ENCODE measurements at places on chromosomes 2 and 18.

- no peak for DNase-seq
Measured at GRCh38 chr2:72923833-72924352, 6.6 kb downstream of the EMX1 start.

GRCh38 chr18:57923611-57924010, 120.4 kb upstream of the NEDD4L start:
- no peak for DNase-seq

DNA sequence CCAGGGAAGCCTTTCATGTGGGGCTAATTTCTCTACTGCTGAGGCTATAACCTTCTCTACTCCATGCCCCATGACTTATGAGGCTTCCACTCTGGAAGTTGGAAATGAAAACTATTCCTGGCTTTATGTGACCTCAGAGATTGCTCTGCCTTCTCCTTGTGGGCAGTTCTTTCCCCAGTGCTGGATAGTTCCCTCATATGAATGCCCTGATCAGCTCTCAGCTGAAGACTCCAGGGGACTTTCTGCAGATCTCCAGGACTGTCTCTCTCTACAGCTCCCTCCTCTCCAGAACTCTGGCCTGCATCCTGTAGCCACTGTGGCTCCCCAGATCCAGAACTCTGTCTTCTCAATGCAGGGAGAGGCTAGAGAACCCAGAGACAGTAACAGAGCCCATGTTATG, 235.1 kb downstream of the SEPTIN10 start:
- DNase-seq = no peak

DNA sequence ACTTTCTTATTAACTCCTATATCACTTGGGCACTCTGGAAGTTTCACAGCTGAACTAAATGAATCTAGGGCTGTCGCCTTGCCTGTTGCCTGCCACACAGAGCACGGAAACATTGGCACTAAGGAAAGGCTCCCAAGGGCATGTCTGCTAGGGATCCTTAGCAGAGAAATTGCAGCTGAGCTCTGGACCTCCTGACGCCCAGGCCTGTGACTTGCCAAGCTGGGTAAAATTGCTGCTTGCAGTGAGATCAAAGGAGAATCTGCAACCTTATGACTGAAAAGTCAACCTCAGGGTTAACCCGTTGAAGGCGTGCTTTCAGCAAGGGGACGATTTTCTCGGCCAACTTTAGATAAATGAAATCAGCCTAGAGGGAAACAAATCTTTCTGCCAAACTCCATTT, 189.8 kb downstream of the NCK2 start:
- DNase-seq = no peak

GRCh38 chr2:170573671-170574070, 141.5 kb upstream of the SP5 start:
- no peak for DNase-seq

DNA sequence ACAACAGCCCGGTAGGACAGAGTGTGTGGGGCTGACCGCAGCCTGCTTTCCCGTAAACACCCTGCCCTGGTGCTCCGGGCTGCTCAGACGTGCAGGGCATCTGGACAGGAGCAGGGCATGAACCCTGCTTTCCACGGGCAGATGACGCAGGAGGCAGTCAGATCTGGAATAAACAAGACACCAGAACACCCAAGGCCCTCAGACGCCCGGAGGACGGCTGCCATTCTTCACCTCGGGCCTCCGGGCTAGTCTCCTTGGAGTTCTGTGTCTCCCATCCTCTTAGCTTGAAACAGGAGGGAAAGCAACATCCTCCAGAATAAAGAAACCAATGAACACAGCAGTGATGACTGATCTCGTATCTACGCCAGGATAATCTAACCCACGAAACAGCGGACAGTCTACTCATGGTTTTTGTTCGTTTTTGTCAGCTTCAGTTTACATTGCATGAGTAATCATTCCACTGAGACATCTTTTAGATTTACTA, 7.3 kb downstream of the PXDN start:
- DNase-seq = peak; percentile 85

DNA sequence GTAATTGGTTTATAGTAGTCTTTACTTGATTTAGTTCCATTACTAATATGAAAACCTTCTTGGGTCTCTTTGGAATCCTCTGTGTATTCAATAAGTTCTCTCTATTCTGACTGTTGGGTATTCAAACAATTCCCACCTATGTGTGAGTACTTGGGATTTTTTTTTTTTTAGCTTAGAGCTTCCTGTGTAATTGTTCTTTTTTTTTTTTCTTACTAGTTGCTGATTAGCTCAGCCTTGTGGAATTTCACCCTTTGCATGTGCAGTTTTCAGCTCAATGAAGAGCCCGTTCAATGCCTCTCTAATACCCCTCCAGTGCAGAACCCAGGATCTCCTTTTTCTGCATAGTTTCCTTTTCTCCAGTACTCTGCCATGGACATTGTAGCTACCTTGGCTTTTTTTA, 339.1 kb upstream of the GALNT5 start:
- DNase-seq = no peak

GRCh38 chr2:209872675-209873074, 101.0 kb downstream of the UNC80 start:
- no peak for DNase-seq

GRCh38 chr18:41690332-41691127, 264.5 kb upstream of the PIK3C3 start:
- no peak for DNase-seq

DNA sequence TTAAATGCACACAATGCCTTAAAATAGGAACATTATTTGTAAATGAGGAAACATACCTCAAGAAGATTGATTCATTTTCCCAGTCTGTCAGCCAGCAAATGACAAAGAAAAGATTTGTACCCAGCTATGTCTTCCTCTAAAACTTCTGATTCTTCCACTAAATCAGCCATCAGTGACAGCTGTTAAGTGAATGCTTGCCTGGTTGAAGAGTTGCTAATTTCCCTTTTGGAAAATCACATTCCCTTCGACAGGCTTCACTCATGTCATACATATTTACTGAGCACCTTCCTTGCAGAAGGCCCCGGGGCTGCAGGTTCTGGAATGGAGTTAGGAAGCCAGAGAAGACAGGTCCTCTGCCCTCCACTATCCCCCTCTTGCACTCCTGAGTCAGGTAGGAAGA, 112.0 kb upstream of the SLC66A3 start:
- no peak for DNase-seq

- no peak for DNase-seq
Measured at GRCh38 chr2:240244543-240244942, 104.1 kb upstream of the OTOS start.

DNA sequence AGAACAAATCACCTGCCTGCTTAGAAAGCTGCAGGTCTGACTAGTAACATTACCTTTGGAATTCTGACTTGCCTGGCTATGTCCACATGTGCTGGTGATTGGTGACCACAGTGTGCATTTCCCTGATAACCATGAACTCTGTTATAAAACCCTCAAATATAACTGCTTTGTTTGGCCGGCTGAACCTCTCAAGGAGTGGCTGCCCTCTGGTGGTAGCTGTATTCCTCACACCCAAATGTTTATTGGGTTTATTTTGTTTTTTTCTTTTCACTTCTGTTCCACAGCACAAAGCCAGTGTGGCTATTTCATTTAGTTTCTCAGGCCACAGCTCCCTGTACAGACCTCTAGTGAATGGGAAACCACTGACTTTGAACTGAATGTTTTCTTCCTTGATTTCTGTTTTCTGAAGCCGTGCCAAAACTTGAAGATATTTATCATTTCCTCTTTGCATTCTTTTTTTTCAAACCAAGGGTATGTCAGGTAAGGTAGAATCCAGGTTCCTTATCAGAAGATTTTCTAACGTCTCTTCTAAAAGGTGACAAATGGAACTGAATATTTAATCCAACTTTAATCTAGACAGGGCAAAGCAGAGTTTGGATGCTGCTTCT, 549.0 kb upstream of the VRK2 start:
- DNase-seq = peak; percentile 67

DNA sequence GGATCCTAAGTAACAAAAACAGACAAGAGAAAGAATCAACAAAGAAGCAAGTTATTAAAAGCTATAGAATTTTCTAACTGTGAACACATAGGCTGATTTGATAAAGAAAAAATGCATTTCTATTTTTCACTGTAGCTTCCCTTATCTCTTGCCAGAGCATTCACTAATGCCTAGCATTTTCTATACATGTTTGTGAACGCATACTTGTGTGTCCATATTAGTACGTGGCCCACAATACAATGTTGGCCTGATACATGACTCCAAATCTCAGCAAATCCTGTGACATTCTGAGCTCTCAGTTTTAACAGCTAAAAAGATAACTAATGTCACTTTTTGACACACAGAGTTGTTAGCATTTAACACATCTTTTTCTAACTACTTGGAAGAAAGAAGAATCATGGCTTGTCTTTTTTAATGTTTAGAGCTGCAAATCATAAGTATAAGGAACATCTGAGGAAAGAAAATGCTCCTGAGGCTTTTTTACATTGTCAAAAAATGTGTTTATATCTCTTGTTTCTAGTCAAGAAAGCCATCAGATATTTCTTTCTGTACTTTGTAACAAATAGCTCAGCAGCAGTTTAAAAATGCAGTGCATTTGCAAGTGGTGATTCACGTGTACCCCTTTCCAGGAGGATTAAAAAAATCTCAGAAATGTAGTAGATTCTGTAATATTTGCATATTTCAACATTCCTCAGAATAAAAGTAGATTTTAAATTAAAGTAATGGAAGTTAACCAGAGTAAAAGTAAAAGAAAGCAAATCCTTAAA, 1646.8 kb upstream of the TMEFF2 start:
- DNase-seq = peak; percentile 77

DNA sequence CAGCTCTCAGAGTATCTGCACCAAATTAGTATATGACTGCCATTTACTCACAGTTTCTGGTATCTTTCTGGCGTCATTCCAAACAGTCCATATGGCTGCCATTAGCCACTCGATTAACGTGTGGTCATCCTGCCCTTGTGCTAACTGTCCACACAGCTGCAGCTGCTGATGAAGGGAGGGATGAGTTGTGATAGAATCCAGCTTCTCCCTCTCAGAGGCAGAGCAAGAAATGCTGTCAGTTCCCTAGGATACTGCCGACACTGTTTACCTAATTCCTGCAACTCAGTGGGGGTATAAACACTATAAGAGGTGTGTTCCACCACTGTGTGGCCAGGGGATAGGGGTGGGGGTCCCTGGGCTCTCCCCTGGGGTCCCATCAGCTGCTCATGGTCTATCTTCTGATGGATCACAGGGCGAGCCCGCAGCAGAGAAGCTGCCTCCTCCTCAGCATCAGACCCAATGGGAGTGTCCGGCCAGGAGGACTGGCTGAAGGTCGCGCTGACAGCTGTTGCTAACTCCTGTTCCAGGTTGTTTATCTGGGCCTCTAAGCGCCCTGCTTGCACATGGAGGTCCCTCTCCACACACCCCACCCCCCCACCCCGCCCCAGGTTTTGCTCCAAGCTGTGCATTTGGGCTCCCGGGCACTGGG, 17.3 kb upstream of the KLHL23 start:
- DNase-seq = peak; percentile 53

All from fibroblast of the aortic adventitia (primary cell).